ENCODE measurements at places on chromosomes 13 and 19.
A peak's percentile ranks its signal among the peaks of the same experiment; 100 is the strongest.

- DNase-seq = no peak
Measured at GRCh38 chr13:49395451-49395865, 48.4 kb downstream of the CAB39L start.

GRCh38 chr13:32117701-32118100, 86.1 kb downstream of the FRY start:
- DNase-seq = no peak

- DNase-seq = peak; percentile 44
Measured at GRCh38 chr19:22595918-22596341, 38.2 kb upstream of the ZNF492 start.

- DNase-seq = no peak
Measured at GRCh38 chr13:30805132-30805537, 69.8 kb downstream of the ALOX5AP start.

DNA sequence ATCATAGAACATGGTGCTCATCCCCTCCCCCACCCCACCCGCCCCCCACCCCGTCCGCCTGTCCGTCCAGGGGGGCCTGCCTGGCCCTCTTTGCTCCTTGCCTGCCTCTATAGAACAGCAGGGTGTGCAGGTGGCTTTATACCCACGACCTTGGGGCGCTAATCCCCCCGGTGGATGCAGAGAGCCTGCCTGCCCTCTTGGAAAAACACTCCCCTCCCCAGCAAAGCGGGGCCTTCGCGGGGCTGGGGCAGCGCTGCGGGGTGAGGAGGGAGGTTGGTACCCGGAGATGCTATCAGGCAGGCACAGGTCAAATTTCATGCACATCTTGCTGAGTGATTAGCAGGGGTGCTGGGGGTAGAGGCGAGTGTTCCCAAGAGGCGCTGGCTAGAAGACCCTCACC, 21.9 kb downstream of the RFX1 start:
- DNase-seq = no peak

- no peak for DNase-seq
Measured at GRCh38 chr13:75384879-75385707, 96.9 kb downstream of the TBC1D4 start.

- DNase-seq = no peak
Measured at GRCh38 chr19:46574533-46574932, 26.6 kb upstream of the CALM3 start.

All from globus pallidus (tissue), 1 donor.